ENCODE measurements at places on chromosomes 16 and 17.

DNA sequence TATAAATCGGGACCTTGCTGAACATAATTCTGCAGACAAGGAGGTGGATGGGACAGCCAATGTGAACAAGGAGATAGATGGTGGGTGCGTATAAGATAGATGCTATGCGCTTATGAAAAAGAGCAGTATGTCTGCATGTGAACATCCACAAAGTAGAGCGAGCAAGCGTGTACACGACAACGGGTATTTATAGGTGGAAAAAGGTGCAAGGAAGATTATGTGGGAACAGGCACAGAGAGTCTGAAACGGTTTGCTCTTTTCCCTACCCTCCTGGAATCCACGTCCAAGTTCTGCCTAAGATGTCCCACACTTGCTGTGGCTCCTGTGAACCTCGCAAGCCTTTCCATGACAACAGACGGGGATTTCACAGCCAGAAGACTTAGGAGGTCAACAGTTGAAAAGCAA is 43.0 kb downstream of the SNX11 start:
- DNase-seq = no peak

DNA sequence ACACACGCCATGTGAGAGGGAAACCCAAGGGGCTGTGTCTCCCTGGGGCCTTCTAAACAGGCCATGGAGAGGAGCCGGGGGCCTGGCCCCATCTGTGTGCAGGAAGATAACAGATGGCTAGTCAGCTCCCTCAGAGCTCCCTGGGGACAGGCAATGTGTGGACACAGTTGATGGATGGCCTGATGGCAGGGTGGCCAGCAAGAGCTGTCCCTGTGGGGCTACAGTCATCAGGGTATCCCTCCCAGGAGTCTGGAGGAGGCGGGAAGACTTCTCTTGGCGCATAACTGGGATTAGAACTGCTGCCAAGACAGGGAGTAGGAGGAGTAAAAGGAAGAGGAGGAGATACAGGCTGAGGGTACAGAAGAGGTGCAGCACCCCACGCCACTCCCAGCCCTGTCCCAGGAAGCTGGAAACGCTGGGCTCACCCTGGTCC is 17.3 kb downstream of the MYO18A start:
- DNase-seq = no peak

DNA sequence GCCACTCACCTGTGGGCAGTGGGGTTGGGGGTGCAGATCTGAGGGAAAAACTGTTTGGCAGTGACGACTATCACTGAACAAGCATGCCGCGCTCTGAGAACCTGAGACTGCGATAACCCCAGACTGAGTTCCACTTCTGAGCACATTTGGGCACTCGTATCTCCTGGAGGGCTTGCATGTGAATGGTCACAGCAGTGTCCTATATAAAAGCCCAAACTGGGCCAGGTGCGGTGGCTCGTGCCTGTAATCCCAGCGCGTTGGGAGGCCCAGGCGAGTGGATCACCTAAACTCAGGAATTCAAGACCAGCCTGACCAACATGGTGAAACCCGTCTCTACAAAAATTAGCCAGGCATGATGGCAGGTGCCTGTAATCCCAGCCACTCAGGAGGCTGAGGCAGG is 18.7 kb downstream of the ATP2C2 start:
- no peak for DNase-seq

DNA sequence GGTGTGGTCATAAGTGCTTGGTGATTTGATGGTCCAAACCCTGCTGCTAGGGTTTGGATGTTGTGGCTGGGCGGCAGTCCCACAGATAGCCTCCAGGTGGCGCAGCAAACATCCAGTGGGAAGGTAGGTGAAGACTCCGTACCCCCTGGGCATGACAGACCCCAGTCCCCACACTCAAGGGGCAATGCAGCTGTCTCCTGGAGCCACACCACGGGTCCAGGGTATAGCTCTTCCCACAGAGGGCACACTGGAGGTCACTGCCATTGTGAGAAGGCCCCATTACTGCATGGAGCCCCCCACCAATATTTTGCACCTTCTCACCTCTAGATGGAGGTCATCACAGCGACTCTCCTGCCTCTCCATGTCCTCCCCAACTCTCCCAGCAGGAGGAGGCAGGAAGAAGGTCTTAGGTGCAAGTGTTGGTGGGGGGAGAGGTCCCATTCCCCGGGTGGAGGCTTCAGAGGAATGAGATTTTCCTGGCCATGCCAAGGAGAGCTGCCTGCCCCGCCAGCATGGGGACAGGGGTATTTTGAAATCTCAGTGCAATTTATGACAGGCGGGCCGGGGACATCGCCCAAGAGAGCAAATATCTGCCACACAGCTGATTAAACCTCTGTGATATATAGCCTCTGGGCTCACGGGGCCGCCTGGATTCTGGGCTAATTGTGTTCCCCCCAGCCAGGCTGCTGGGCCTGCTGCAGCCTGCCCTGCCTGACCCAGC is 17.1 kb upstream of the C17orf113 start:
- peak; percentile 71 for DNase-seq

DNA sequence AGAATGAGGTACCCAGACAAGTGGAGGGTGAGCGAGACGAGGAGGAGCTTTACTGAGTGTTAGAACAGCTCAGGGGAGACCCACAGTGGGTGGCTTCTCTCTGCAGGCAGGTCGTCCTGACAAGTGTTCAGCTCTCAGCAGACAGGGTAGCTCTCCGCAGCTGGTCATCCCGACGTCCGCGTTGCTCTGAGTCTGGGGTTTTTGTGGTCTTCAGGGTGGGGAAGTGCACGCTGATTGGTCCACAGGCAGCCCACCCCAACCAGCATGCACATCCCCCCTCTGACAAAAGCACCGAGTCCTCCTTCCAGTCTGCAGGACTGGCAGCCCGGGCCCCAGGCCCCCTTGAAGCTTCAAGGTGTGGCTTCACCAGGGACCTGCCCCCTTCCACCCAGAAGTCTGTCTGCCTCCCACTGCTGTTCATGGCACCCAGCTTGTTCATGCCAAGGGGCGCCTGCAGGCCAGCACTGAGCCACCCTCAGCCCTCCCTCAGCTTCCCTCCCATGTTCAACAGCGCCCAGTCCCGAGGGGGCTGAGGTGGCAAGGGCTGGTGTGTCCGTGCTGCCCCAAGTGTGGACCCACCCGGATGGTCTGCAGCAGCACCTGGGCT is 19.9 kb upstream of the WDR45B start:
- no peak for DNase-seq

DNA sequence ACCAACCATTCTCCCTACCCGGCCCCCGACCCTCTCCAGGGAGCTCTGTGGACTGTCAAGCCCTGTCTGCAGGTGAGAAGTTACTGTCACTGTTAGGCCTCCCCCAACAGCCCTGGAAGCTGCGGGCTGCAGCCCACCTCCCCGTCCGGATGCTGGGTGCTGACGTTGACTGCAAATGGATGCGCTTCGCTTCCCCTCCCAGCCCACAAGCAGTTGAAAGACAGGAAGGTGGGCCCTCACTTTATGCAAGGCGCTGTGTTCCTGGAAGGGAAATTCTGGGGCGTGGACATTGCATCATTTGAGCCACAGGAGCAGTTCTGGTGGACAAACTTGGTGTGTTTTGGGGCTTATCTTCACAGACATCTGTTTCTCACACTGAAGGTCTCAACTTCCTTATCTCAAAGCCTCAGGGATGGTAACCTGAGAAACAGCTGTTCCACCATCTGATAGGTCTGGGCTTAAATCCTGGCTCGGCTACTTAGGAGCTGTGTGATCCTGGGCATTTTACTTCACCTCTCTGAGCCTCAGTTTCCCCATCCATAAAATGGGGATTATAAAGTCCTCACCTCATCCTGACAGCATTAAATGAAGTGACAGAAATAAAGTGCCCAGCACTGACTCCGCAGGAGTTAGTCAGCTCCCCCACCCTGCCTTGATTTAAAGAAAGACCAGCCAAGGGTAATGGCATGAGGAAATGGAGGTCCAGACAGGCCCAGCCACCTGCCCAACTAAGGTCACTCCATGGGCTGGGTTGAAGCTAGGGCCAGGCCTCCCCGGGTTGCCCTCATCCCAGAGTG is 4.6 kb upstream of the DRC7 start:
- no peak for DNase-seq

- no peak for DNase-seq
Measured at GRCh38 chr16:84834403-84834772, 14.6 kb downstream of the CRISPLD2 start.

DNA sequence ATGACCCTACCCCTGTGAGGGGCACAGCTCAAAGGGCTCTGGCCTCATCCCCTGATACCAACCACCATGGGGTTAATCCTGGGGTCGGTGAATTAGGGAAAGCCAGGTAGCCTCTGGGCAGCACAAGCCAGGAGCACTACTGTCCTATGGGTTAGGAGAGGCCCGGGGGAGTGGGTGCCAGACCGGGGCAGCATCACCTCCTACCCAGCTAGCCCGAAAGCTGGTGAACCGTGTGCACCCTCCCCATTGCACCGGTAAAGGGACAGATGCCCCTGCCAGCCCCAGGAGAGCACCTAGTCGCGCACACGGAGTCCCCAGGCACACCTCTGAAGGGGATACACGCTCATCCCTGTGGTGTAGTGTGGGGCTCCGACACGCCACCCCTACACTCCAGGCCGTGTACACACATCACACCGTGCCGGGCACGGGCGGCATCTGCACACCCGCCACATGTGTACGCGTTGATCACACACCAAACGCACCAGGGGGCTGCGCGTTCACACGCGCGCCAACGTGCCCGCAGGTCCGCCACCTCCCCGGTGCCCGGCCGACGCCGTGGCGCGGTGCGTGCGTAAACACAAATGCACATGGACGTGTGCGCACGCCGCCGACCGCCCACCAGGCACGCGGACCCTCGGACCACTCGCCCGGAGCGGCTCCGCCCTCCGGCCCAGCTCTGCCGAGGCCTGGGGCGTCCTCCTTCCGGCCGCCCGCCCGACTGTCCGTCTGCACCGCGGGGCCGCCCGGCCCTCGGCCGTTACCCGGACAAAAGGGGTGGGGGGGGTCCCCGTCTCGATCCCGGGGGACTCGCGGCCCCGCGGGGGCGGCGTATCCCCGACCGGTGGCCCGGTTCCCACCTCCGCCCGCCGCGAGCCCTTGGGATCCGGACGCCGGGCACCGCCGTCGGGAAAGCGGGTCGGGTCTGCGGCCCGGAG is 785 bp downstream of the UBALD1 start:
- DNase-seq = no peak

DNA sequence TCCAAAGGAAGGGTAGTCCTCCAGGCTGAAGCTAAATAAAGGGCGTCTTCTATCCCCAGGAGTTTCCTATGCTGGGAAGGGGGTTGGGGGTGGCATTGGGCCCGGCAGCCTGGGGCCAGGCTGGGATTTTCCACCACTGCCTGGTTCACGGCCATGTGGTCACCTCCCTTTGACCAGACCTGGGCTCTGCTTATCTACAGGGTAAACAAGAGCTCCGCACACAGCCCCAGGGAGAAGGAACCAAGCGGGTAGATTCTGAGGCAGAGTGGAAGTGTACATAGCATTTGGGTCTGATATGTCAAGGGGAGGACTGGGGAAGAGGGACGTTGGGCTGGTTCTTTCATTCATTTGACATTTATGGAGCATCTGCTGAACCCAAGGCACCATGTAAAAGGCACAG is 27.2 kb upstream of the TMEM220 start:
- DNase-seq = peak; percentile 84

DNA sequence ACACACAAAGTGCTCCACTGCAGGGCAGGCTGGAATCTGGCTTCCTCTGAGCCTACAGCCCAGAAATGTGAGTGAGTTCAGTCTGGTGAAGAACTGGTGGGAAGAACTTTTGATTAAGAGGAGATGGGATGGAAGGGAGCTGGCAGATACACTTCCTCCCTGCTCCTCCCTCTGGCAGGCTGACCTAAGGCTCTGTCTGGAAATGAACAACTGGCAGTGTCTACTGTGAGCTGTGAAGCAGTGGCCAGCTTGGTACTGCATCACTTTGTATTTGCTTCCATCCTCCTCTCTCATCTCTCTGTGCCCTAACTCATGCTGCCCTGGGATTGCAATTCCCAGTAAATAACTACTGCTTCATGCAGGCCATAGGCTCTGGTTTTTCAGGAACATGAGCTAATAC is 45.6 kb downstream of the MAF start:
- no peak for DNase-seq

GRCh38 chr16:86249631-86250030 is 260.7 kb upstream of the FOXF1 start:
- DNase-seq = no peak

- DNase-seq = no peak
Measured at GRCh38 chr17:78915872-78916632, 9.1 kb downstream of the TIMP2 start.

GRCh38 chr17:73317513-73318426 is 6.0 kb upstream of the CDC42EP4 start:
- no peak for DNase-seq

DNA sequence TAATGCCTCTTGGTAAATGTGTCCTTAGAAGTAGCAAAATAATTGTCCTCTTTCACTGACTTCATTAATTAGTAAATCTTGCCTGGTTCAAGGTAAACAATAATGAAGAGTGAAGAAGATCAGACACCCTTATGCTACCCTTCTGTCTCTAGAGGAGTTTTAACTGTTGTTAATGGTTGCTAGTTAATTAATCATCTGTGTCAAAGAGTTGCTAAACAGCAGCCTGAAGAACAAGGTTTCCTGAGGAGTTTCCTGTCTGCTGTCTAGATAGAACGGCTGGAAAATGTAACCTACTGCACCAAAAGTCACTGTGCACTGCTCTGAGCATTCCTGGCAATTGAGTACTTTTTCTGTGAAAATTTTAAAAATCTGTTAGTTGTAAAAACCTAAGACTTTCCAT is 131.3 kb downstream of the NLK start:
- DNase-seq = no peak

GRCh38 chr17:74386386-74386785 is 19.1 kb downstream of the GPR142 start:
- no peak for DNase-seq

DNA sequence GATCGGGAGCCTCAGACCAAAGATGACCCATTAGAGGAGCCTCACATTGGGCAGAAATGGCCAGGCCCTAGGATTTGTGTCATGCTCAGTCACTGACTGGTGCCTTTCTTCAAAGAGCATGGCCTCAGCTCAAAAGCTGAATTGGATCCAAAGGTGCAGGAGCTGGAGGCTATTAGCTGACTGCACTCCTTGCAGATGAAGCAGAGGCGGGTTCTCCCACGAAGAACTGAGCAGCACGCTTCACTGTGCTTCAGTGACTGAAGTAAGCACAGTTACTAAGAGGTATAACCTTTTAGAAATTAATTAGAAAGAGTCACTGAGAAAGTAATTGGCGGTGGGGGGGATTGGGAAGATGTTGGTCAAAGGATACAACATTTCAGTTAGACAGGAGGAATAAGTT is 18.7 kb upstream of the COX10 start:
- no peak for DNase-seq

DNA sequence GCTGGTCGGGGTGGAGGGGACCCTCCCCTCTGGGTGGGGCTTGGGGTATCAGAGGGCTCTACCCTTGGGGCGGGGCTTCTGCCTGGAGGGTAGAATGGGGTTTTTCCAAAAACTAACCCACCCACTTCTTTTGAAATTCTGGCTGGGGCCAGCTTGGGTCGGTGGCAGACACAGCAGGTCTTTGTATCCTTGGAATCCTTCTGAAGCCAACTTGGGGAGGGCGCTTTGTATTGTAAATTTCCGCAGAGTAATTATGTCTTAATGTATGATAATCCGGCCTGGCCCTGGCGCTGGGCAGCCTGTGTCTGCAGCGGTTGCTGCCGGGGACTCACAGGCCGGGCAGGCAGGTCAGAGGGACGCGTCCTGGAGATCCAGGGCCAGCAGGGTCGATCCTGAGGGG is 33.9 kb upstream of the GSE1 start:
- no peak for DNase-seq

All from left lobe of liver (tissue), 2 donors.